ENCODE measurements at places on chromosomes 4 and X.

DNA sequence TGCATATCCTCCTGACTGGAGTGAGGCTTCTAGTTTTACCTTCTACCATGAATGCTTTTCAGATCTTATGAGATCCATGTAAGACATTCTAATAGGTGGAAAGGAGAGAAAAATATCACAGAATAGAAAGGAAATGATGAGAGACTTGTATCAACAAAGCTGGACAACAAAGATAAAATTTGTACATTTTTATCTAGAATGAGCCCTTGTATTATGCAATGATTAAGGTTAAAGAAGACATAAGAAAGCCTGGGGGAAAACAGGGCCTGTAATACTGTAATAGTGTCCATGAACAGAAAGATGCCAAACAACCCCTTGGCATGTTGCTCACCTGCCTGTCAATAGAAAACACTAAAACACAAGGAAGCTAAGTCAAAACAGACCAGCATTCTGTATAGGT lies 44.2 kb upstream of the SCRG1 start:
- DNase-seq, result no peak

- DNase-seq, result no peak
Measured at GRCh38 chr4:98314791-98315565, 53.8 kb downstream of the RAP1GDS1 start.

GRCh38 chr4:89254847-89255246 lies 52.8 kb downstream of the GPRIN3 start:
- DNase-seq, result no peak

DNA sequence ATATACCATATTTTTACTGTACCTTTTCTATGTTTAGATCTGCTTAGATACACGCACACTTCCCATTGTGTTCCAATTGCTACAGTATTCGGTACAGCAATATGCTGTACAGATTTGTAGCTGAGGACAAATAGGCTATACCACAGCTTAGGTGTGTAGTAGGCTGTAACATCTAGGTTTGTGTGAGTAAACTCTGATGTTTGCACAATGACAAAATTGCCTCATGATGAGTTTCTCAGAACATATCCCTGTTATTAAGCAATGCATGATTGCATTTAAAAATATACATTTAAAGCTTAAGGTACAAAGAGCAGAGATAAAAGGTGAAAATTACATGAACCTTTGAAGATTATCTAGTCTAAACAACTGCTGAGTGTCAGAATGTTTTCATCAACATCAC lies 181.7 kb downstream of the ADGRA3 start:
- no peak for DNase-seq

- no peak for DNase-seq
Measured at GRCh38 chr4:67292636-67293035, 252.7 kb downstream of the CENPC start.

- DNase-seq, result no peak
Measured at GRCh38 chr4:113591982-113592381, 169.6 kb downstream of the CAMK2D start.

DNA sequence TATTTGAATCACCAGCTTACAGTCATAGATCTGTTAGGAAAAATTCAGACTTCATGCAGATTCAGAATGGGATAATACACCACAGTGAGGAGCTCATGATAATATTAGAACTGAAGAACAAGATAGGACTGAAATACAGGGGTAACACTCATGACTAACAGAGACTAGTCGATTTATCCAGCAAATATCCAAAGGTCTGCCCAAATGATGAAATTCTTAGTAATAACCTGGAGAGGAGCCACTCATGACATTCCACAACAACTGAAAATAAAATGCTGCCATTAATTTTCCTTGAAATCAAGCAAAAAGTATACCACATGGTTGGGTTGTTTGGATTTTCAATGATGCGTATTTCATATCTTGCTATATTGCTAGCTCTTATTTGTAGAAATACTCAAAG lies 903.7 kb upstream of the ADGRL3 start:
- DNase-seq, result no peak

- no peak for DNase-seq
Measured at GRCh38 chr4:16229604-16230003, 3.3 kb upstream of the TAPT1 start.

DNA sequence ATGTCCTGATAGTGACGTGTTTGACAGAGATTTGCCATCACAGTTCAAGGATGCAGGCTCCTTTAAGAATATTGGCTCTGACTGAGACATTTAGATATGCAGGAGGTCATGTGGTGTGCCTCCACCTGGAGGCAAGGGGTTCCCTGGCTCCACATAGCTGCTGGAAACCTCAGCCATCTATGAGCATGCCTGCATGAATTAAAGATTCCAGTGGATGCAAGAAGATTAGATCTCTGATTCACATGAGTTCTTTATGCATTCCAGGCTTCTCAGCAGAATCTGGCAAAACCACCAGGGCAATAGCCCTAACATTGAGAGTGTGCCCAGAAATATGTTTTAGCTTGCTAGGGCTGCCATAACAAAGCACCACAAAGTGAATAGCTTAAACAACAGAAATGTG lies 298.5 kb upstream of the AADAT start:
- DNase-seq, result no peak

- no peak for DNase-seq
Measured at GRCh38 chr4:41214825-41215146, 444 bp upstream of the APBB2 start.

Measured in substantia nigra (tissue), 51 donors.